ENCODE measurements at places on chromosomes 2 and 18.

DNA sequence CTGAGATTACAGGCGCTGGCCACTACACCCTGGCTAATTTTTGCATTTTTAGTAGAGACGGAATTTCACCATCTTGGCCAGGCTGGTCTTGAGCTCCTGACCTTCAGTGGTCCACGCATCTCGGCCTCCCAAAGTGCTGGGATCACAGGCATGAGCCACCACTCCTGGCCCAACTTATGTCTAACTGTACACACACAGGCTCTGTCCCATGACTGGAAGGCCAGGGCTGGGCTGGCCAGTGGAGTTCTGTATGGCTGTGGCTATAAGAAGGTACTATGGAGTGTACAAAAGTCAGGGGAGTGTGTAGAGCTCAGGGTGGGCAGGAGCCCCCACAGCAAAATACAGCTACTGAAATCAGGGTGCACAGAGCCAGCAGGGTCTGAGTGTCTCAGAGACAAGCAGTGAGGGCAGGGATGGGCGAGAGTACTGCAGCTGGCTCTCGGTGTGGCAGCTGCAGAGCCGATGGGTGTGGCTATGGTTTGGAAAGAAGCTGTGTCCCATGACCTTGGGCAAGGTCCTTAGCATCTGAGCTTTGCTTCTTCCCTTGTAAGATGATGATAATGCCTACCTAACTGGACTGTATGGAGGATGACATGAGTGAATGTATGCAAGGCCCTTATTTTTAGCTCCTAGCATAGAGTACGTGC, 10.4 kb upstream of the MSGN1 start:
- no peak for DNase-seq

DNA sequence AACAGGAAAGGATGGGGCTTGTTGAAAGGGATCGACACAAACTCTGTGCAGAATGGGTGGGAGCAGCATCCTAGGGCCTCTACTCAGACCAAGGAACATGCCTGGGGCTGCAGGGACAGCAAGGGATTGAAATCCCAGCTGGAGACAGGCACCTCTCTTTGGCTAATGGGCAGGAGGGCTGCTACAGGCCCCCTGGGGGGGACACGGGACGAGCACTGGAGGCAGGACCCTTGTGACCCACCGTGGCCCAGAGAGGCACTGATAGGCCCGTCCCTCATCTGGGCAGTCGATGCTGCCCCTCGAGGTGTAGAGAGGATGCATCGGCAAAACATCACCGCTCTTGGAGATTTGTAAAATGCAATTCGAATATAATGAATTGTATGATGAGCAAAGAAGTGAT, 5.1 kb downstream of the HS1BP3 start:
- no peak for DNase-seq

DNA sequence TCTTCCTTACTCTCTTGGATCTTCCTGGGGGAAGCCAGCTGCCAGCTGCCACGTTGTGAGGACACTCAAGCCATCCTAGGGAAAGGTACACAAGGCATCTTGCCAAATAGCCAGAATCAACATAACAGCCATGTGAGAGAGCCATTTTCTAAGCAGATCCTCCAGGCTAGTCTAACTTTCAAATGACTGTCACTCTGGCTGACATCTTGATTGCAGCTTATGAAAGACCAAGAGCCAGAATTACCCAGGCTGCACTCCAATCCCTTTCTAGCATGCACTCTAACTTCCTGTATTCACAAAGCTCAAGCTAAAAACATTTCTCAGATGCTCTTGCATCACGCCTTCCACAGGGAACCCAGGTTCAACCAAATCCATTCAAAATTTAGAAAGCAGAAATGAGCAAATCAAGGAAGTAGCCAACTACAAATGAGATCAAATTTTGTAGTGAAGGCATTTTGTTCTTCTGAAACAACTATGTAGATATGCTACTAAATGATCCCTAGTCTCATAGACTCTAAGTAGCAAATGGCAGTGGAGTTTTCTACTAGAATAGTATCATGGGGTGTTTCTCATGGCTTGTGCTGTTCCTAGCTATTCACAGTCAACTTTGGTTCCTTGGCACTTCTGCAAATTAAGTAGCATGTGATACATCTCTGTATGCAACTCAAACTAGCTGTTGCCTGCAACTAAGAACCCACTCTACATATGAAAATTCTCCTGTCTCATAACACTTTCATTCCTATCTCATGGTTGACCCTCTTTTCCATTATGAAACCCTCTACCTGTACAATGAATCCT, 281.9 kb downstream of the ZEB2 start:
- no peak for DNase-seq

GRCh38 chr2:235762832-235763598, 269.2 kb downstream of the AGAP1 start:
- DNase-seq, result no peak

- DNase-seq, result no peak
Measured at GRCh38 chr2:71215447-71215846, 11.5 kb downstream of the PAIP2B start.

Measured in cardiac septum (tissue), 1 donor.